ENCODE measurements at places on chromosomes 4 and X.

DNA sequence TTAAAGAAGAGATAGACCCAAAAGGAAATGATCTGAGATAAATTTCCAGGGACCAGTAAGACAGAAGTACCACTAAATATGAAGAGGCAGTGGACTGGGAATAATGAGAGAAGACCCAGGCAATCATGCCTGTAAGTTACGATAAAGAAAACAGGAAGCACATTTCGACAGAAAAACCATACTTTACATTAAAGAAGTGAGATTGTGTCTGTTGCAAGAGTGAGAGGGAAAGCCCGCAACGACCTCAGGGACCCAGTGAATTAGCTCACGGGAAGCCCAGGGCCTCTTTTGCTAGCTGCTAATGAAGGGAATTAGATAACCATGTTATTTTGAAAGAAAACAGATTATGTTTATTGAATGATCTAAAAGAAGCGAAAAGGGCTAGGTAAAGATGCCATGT lies 28.9 kb upstream of the ACSL1 start:
- DNase-seq: no peak

- DNase-seq: no peak
These were observed 121.1 kb downstream of the REPS2 start for GRCh38 chrX:17067534-17067933.

- no peak for DNase-seq
These were observed 117.8 kb upstream of the NKX1-1 start for GRCh38 chr4:1523907-1524636.

DNA sequence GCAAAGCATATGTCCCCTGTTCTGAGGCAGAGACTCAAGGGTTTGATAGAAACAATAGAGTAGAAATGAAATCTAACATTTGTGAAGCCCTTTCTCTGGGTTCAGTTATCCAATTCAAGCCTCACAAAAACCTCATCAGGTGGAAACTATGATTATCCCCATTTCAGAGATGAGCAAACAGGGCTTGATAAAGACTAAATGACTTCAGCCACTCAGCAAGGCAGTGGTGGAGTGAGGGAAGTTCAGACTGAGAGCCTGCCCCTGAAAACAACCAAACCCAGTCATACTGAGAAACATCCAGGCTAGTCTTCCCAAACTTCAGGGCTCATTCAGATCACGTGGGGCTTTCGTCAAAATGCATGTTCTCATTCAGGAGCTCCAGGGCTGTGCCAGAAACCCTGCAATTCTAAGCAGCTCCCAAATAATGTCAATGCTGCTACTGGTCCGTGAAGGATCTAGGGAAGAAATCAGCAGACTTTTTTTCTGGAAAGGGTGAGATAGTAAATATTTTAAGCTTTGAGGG lies 109.6 kb upstream of the KIT start:
- DNase-seq: no peak

DNA sequence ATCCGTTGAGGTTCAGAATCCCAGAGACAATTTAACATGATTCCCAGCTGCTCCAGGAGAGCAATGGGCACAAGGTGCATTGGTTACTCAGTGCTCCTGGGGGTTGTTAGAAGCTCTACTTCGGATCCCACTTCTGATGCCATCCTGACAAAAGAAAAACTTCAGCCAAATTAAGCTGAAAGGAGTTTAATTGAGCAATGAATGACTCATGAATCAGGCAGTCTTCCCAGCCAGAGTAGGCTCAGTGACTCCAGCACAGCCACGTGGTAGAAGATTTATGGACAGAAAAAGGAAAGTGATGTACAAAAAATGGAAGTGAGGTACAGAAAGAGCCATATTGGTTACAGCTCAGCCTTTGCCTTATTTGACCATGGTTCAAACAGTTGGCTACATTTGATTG lies 95.7 kb downstream of the PWWP3B start:
- DNase-seq: no peak

DNA sequence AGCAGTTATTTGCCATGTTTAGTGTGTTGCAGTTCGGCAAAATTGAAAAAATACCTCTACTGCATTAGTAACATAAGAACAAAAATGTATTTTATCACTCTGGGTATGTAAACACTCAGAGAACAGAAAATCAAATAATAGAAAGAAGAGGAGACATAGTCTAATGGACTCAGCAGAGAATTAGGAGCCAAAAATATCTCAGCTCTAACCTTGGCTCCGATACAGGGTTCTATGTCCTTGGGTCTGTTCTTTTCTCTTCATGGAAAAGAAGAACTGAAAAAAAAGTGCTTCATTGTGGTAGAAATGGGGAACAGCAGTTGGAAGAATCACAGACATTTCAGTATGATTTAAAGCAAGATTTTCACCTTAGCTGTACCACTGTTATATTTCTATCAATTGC lies 240.5 kb upstream of the CXXC4 start:
- no peak for DNase-seq

DNA sequence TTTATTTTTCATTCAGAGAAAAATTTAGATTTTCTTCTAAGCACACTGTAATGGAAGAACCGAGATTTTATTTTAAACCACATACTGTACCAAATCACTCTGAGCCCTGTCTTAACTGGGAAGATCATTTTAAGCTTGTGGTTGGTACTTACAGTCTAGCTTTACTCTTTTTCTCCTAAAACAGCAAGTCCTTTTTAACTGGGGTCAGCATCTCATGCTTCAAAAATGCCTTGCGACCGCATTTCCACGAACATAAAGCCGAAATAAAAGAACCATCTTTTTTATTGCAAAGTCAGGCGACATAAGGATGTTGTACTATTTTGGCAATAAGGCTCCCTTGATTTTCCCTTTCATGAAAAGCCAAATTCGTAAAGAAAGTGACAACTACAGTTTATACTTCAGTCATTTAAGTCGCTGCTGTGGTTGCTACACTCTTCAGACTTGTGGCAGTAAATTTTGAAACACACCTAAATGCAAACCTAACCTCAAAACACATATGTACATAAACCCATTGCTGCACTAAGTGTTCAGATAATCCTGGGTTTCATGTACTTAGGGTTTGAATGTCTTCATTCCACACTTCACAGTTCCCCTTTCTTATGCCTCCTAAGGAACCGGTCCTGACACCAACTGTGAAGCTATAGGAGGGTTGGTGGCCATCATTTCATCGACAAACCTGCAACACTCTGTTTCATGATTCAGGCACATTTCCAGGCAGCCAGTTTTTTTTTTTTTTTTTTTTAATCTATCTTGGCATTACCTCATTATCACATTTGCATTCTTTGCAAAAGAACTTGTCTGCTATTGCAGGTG lies 3.0 kb downstream of the STOX2 start:
- no peak for DNase-seq

GRCh38 chr4:121514443-121514842 lies 133.6 kb upstream of the QRFPR start:
- no peak for DNase-seq

DNA sequence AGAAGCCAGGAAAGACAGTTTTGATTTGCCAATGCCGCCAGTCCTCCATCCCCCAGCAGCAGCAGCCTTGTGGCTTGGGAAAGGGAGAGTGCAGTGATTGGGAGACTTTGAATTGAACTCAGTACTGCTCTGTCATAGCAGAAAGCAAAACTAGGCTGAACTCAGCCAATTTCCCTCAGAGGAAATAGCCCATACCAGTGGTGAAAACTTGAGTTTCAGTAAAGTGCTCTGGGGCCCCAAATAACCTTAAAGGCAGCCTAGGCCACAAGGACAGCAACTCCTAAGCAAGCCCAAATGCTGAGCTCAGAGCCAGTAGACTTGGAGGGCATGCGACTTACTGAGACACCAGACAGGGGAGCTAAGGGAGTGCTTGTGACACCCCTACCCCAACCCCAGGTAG lies 2.0 kb upstream of the PROM1 start:
- DNase-seq: no peak

DNA sequence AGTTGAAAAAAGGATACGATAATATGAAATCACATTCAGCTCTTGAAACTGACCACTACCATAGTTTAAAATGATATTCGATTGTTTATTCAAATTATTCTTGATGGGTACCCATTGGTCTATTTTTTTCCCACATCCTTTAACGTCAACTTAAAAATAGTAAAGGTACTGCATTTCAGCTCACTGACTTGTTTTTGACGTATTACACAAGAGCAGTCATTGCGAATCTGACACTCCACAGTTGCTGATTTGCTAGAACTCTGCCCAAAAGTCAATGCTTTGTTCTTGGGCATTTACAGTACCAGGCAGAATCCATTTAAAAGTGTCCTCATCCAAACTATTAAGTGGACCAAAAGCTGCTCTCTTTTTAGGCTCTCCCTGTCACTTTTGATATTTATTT lies 1.2 kb upstream of the PDS5A start:
- no peak for DNase-seq

DNA sequence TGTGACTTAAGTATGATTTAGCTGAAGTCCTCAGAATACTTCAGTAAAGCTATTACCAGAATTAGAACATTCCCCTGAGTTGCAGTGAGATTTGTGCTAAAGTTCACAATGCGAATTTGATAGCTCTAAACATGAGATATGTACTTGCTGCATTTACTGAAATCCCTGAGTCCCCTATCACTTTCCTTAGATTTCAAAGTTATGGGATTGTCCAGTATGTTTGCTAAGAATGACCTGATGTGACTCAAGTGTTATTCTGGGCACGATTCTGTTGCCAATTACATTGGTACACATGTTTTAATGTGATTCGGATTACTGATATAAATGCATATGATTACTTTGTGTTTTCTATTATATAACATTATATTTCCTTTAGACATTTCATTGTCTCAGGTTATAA lies 91.3 kb upstream of the AMOT start:
- DNase-seq: no peak

GRCh38 chrX:10101269-10101668 lies 55.5 kb upstream of the CLCN4 start:
- DNase-seq: no peak

DNA sequence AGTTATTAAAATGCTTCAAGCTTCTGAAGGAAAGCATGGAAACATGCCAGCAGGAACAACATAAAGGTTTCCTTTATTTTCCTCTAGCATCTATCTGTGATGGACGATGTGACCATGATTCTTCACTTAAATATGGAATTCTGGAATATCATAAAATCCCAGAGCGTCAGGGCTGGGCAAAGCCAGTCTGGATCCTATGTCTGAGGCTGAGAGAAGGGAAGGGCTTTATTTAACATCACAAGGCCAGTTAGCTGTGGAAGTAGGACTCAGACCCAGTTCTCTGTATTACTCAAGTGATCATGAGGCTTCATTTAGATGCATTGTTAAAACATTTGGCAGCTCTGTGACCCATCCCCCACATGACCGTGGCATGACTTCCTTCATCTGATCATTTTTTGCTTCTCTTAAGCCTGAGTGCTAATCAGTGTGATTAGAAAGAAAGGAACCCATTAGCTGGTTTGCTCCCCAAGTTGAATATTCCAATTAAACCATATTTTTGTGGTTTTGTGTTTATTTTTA lies 40.9 kb upstream of the EOLA2 start:
- no peak for DNase-seq

DNA sequence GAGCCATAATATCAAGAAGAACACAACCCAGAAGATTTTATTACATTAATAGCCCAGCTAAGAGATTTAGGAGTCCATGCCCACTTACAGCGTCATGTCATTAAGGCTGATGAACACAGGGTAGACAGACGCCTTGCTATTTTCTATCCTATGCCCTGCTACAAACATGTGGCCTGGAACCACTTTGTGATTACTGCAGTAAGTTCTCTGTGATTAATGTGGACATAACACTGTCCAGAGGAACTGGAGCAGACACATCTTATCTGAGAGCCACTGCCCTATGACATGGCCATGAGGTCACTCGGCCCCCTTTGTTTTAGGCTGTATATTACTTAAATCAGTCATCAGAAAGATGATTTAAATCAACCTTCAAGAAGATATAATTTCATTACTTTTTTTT lies 211.7 kb downstream of the MAML3 start:
- DNase-seq: no peak

- no peak for DNase-seq
These were observed 4.3 kb downstream of the ZFX start for GRCh38 chrX:24153796-24154189.

DNA sequence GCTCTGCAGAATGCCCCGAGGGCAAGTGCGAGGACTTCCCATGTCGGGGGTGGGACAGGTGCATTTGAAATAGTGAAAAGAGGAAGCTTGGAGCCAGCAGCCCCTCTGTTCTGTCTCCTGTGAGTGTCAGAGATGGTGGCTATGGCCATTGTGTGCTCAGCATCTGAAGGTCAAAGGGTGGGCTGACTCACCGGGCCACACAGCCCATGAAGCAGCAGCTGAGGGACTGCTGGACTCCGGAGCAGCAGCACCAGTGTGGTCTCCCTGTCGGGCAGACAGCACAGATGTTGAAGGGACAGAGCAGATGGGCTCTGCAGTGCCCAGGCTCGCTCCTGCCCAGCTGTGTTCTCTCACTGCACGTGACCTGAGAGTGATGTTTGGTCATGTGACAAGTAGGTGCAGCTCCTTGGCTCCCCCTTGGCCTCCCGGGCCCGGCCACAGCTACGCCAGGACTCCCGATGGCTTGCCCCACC lies 53.5 kb downstream of the TBC1D14 start:
- DNase-seq: no peak

DNA sequence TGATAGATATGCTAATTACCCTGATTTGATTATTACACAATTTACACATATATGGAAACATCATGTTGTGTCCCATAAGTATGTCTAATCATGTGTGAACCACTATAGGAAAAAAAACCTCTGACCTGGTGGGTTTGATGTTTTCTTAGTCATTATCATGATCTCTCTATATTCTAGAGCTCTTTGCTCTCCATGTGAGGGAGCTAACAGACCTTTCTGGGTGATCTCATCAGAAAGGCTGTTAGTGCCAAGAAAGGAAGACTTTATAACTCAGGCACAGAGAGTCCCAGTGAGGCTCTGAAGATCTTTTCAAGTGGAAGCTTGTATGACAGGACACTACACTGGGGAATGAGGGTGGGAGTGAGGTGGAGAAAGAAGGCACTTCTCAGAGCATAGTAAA lies 527.7 kb upstream of the MAGEB2 start:
- DNase-seq: no peak

- DNase-seq: no peak
These were observed 835 bp upstream of the NFKB1 start for GRCh38 chr4:102500352-102500695.

DNA sequence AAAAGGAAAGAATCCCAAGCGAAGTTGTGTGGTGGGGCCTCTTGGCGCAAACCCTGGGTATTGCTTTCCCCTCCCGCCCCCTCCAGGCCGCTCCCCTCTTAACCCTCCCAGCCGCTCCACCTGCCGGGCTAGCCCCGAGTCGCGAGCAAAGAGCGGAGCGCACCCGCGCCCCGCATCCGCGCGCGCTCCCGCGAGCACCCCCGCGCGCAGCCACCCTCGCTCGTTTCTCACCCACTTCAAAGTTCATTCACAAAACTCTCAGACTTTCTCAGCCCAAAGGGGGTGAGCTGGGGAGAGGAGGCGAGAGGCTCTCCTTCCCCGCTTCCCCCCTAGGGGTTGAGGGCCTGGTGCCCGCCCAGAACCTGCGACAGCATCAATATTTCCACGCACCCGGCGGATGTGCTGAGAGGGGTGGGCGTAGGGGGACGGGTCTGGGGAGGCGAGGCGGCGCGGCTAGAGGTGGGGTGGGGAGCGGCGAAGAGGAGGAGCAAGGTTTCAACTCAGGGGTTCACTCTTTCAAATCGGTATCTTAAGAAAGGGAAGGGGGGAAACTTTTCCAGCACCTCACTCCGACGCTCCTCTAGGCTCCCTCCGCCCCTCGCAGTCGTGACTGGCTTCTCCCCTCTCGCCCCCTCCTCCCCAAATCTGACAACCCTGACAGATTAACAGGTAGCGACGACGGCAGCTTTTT lies 1.8 kb downstream of the MAML3 start:
- DNase-seq: no peak

GRCh38 chrX:123487236-123487635 lies 245.6 kb downstream of the THOC2 start:
- no peak for DNase-seq
